ENCODE measurements at places on chromosomes 12 and 14.
A peak's percentile ranks its signal among the peaks of the same experiment; 100 is the strongest.

DNA sequence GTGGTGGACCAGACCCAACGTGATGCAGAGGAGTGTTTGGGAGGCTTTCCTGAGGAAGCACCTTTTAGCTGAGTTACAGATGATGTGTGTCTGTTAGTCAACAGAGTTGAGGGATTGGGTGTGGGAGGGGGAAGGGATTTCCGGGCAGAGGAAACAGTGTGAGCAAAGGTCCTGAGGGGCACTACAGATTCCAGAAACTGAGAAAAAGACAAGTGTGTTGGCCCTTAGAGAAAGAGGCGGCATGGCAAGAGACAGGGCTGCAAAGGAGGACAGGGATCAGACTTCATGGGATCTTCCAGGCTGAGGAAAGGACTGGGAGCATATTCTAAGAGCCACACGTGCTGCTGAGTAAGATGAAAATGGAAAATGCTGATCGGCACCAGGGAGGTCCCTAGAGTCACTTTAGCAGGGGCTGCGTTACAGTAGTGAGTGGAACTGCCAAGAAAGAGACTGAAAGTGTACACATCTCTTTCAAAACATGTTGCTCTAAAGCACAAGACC lies 9.4 kb upstream of the RPS6KL1 start:
- DNase-seq: no peak

GRCh38 chr14:36208690-36209278 lies 32.3 kb upstream of the PTCSC3 start:
- peak; percentile 33 for DNase-seq

- DNase-seq: peak; percentile 14
Measured at GRCh38 chr12:76020281-76020680, 11.3 kb downstream of the PHLDA1 start.

GRCh38 chr14:53367644-53368026 lies 214.5 kb upstream of the DDHD1 start:
- DNase-seq: no peak

- no peak for DNase-seq
Measured at GRCh38 chr14:25607192-25607591, 557.2 kb upstream of the STXBP6 start.

- DNase-seq: no peak
Measured at GRCh38 chr14:52365071-52365470, 51.0 kb downstream of the PTGER2 start.

All from prostate gland (tissue), 2 donors.